Right cardiac atrium (tissue), 5 donors: ENCODE measurements at places on chromosomes 1 and 21. TPM values are rescaled to one million over a fixed set of nuclear protein-coding genes. Genes with fewer than 3 reads are reported as not detected.

Gene RHCE
- 0.62 TPM for total RNA-seq

Gene FMN2
- not detected for total RNA-seq

DNA sequence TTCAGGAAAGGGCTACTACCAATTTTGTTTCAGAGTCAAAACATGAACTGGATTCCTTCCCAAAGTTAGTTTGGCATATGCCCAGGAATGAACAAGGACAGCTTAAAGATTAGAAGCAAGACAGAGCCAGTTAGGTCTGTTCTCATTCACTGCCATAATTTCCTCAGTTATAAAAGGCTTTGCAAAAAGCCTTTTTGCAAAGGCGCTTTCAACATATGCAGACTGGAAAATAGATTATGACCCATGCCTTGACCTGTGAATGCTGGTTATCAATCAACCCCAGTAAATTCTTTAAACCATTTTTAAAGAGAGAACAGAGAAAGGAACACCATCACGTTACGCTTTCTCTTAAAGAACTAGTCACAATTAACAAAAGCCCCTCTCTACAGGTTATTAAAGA lies 1.7 kb upstream of the FRRS1 start:
- DNase-seq, result no peak

DNA sequence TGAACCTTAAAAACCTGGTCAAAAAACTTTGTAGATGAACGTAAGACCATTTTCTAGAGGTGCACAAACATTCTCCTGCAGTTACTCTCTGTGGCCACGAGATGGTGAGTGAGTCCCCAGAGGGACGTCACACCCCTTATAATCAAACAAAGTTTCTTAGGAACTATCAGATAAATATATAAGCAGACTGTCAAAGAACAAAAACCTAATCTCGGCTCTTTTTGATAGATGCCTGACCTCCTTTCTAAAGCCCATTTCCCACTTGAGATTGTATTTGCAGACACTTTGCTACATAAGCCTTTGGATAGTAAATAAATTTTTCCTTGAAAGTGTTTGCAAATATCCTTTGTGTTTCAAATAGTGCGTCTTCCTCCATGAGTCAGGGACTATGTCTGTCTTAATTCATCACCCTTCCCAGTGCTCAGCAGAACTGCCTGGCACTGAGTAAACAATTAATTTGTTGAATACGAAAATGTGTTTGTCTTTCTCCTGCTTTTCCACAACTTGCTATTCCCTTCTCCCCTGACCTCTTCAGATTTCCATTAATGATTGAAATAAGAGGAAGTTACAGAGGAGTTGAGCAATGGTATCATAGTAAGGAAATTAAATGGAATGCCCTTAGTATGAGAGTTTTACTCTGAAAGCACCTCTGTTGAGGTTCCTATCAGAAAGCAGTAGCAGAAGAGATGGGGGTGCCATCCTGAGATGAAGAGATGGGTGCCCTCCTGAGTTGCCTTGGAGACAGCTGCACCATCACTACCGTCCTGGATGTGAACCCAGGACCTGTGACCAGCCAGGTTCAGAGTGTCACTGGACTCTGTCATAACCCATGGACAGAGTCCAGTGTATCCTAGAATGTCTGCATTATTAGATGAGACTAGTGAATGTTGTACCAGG lies 57.8 kb upstream of the RAVER2 start:
- no peak for DNase-seq

Gene HSPA6
- 0.71 TPM for total RNA-seq

DNA sequence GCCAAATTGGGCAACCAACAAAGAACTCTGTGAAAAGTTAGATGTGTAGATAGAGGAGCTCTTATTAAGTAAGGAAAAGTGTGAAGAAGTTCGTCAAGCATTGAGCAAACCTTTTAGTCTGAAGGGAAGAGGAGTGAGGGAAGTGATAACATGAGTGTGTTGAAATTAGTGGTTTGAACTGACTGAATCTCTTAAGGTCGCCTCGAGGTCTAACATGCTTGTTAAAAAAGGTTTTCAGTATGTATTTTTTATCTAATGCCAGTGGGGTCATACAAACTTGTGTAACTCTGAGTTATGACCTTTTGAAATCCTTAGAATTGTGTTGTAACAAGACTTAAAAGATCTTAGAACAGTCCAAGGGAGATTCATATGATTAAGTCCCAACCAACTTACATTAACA lies 34.1 kb downstream of the SOAT1 start:
- no peak for DNase-seq

GRCh38 chr1:190439447-190439846 lies 38.2 kb downstream of the BRINP3 start:
- no peak for DNase-seq

DNA sequence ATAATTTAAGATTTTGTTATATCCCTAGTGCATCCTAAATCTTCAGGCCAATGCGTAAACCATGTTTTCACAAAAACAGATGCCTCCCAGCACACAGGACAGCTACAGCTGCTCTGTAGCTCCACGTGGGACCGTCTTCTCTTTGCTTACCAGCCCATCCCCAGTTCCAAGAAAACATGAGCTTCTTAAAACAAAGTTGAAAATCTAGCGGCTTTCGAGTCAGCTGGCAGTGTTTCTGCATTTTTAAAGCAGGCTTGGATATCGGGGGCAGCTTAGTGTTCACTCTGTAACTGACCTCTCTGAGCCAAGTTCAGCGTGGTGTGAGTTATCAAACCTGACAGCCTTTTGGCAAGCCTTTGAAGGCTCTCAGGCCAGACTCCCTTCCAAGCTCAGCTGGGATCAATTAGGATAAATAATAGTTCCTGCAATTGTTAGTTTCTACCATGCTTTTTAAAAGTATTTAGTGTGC lies 881.5 kb downstream of the LTN1 start:
- peak; percentile 58 for DNase-seq

Gene IGSF9
- total RNA-seq, result 2.3 TPM

Gene PLXNA2
- 17.1 TPM for total RNA-seq

DNA sequence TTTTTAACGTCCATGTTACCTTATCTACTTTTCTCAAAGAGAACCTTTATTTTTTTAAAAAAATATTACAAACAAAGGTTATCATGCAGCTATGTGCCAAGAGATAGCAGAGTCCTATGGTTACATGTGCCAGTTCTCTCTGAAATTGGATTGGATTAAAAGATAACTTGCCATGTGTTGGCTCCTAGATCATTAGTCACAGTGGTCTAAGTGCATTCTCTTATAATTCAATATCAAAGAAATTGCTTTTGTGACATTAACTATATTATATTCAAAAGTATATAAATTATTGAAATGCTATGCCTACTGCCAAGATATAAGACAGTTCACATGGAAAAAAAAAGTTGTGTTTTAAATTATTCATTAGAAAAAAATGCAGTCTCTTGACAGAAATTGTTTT lies 494.2 kb downstream of the NEGR1 start:
- no peak for DNase-seq

DNA sequence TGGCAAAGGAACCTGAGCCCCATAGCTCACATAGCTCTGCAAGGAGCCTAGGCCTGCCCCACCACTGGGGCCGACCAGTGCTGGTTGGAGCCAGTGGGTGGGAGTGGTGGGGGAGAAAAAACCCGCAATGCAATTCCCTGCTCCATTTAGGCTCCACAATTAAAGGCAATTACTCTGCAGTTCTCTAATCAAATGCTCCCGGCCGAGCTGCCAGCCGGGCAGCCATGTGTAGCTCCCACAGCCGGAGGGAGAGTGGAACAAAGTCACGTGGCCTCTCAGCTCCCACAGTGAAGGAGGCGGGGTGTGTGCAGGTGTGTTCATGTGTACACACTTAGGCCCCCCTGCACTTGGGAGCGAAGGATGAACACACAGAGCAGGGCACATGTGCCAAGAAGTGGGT lies 81.6 kb downstream of the KIRREL1 start:
- no peak for DNase-seq

DNA sequence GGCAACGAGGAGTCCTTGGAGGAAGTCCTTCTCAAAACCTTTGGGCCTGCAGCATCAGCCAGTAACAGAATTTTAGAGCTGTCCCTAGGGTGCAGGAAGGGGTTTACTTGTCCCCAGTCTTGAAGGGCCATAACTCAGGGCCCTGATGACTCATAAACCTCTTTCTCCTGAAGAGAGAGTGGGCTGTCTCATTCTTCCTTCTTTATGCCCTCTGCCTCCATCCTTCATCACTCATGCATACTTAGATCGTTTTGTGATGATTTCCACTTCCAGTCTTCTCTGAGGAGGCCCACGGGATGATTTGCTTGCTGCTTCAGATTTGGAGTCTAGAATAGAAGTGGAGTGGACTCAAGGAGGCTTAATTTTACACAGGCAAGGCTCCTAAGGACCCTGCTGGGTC lies 60.2 kb downstream of the NDUFS5 start:
- DNase-seq, result no peak

- no peak for DNase-seq
These were observed 146.4 kb downstream of the GREM2 start for GRCh38 chr1:240465531-240465940.

GRCh38 chr1:90387805-90388204 lies 329.3 kb downstream of the BARHL2 start:
- DNase-seq, result peak; percentile 23

GRCh38 chr1:80164150-80164549 lies 1157.6 kb upstream of the ADGRL4 start:
- no peak for DNase-seq

GRCh38 chr21:37564341-37564923 lies 197.9 kb downstream of the DYRK1A start:
- peak; percentile 87 for DNase-seq

Gene CCDC27
- 0.14 TPM for total RNA-seq

DNA sequence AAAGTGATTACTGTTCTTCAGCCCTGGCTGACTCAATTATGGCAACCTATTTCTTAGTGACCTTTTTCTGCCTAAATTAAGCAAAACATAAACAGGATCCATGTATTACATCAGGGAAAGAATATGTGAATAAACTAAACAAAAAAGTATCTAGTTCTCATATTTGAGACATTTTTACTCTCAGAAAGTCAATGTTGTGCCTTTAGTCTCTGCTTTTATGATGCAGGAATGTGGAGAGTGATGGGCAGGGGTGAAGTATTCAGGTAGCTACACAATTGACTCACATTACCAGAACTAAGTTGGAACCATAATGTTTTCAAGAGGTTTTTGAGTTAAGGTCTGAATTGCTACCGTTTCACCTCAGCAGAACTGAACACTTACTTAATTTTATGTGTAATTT lies 462.7 kb upstream of the CXADR start:
- DNase-seq, result no peak

DNA sequence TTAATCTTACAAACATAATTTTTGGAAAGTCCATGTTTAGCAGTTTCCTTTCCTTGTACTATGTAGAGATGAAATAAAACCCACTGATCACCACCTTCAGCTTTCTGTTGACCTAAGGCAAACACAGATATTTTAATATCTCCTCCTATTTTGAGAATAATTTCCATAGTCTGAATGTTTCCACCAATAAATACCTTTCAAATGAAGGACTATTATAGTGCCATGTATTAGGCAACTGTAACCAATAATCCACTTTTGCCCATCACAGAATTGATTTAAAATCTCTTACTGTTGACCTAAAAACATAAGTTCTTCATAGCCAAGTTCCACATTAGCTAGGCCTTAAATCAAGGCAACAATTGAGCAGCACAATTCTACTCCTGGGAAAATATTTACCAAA lies 1.8 kb downstream of the CDC42BPA start:
- DNase-seq, result no peak

GRCh38 chr1:193486671-193487229 lies 300.3 kb upstream of the B3GALT2 start:
- no peak for DNase-seq

DNA sequence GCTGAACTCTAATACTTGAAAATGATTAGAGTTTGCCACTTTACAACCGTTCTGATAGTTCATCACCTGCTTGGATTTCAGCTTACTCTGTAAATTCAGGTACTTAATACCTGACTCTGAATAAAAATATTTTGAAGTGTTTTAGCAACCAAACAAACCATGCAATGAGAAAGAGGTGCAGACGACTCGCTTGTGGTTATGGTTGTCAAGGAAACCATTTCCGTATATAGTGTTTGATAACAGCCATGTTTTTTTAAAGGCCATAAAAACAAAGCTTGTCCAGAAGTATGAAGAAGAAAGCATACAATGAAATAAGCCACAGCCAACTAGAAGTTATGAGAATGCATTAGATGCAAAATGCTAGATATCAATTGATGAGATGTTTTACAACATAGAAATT lies 167.2 kb upstream of the HMCN1 start:
- DNase-seq, result no peak

DNA sequence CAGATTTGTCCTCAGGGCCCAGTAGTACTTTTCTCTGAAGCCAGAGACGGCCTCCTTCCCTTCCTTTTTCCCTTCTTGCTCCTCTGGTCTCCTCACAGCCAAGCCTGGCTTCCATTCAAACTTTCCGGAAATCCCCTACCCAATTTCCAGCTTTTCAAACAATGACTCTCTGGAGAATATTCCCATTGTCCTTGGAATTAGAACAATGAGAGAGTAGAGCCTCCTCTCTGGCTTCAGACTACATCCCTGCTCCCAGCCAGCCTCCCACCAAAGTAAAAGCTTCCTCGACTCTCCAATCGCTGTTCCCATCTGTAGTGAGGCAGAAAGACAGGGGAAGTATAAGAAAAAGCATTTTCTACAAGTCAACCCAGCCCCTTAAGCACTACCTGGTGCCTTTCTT lies 77.7 kb upstream of the SOX13 start:
- no peak for DNase-seq

- DNase-seq, result peak; percentile 68
These were observed 114.6 kb downstream of the MRPS6 start for GRCh38 chr21:34187935-34188334.
